ENCODE measurements at places on chromosomes 6 and 20.

GRCh38 chr20:42099101-42099500 is 480.9 kb upstream of the CHD6 start:
- no peak for DNase-seq

GRCh38 chr6:76972474-76972873 is 490.8 kb downstream of the HTR1B start:
- no peak for DNase-seq

- no peak for DNase-seq
Observed at GRCh38 chr20:1621316-1621715, 1.5 kb upstream of the SIRPB1 start.

GRCh38 chr6:25652007-25652515 is at the start of gene SCGN:
Gene SCGN (plus strand): TSS chr6:25652215. CDS start chr6:25652404, 189 bp downstream.
- no peak for DNase-seq

- no peak for DNase-seq
Observed at GRCh38 chr6:11607383-11607782, 69.8 kb downstream of the TMEM170B start.

- DNase-seq: no peak
Observed at GRCh38 chr20:32583581-32584070, 1.5 kb downstream of the NOL4L start.

- peak; percentile 65 for DNase-seq
Observed at GRCh38 chr6:105402090-105402938, 568 bp downstream of the PREP start.

DNA sequence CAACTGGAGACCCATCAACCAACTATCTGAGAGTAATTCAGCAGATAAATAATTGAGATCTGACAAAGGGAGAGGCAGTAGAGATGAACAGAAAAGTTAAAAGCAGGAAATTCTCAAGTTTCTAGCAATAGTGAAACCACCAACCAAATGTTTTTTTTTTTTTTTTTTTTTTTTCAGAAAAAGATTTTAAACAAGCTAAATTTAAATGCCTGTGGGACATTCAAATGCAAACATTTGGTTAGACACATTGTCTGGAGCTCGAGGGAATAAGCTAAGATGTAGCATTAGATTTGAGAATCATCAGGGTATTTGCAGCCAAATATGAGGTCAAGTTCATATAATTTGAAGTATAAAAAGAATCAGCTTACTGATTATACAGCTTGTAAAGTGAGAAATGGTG is 16.4 kb downstream of the RANBP9 start:
- DNase-seq: no peak

DNA sequence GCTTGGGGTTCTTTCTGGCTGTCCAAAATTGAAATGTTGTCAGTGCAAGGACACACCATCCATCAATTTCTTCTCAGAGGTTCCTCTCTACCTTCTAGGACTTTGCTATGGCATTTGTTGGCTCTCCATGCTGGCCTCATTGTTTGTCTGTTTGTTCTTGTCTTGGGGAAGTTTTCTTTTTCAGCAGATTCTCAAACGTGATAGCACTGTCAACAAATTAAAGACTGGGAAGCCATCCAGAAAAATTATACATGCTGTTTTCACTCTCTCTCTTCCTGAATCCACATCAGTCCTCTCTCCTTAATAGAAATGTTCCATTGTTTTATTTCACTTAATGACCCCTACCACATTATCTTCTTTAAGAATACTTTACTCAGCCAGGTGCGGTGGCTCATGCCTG is 130.4 kb downstream of the PCSK2 start:
- no peak for DNase-seq

DNA sequence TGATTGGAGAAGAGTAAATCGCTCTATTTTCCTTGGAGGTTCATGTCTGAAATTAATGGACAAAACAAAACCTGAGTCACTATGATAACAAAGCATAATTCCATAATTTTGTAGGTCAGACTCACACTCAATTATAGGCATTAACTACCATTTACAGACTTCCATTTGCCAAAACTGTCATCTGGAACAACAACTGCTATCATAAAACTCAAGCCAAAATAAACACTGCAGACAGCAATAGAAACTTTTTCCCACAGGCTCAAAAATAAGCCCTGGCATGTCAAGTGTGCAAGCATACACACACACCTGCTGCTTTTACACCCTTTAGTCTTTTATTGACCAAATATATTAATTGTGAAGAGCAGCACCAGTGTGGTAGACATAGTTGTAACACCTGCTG is 7.1 kb downstream of the MRPS10 start:
- DNase-seq: no peak

GRCh38 chr6:157403686-157404051 is 22.7 kb downstream of the ZDHHC14 start:
- DNase-seq: no peak

Measured in GM12865 (cell line).